Heart right ventricle (tissue), 16 donors: ENCODE measurements at places on chromosomes 1 and 21. TPM values are rescaled to one million over a fixed set of nuclear protein-coding genes. Genes with fewer than 3 reads are reported as not detected.
A peak's percentile ranks its signal among the peaks of the same experiment; 100 is the strongest.

DNA sequence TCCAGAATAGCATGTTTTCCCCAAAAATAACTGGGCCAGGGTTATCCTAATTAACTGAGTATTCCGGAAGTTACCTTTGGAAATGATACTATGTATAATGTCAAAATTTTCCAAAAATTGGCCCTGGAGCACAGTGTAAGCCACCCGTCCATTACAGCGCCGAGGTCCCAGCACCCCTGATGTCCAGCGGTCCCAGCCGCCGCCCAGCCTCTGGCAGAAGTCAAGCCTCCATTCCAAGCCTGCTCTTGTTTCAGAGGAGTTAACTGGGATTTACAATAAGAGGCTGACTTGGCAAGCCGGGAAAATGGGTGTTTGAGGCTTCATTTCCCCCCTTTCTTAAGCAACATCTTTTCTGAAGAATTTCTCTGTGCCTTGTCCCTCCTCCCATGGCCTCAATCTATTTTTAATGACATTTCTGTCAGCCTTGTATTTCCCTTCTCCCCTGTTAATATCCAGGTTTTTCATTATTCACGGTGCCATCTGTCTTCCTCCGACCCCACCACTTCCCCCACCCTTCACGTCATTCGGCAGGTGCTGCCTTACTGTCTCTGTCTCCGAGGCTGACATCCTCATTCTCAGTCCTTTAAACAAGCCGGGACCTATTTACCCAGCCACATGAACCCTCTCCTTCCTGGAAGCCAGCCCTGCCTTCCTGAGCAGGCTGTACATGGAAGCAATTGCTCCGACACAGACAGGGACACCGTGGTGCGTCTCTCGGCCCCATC is 490.9 kb downstream of the NPHP4 start:
- no peak overlapping the region for H3K27ac ChIP-seq
- H3K4me3 ChIP-seq, result no peak overlapping the region
- DNase-seq, result no peak
- no peaks in the 10 kb centered on the region for H3K36me3 ChIP-seq
- H3K4me1 ChIP-seq, result no peaks in the 10 kb centered on the region

GRCh38 chr1:202012544-202013478 is 2.4 kb downstream of the ELF3 start:
- no peaks in the 10 kb centered on the region for H3K36me3 ChIP-seq
- no peak overlapping the region for H3K27ac ChIP-seq
- H3K4me3 ChIP-seq, result no peak overlapping the region
- H3K27me3 ChIP-seq, result no peaks in the 10 kb centered on the region
- DNase-seq, result no peak

DNA sequence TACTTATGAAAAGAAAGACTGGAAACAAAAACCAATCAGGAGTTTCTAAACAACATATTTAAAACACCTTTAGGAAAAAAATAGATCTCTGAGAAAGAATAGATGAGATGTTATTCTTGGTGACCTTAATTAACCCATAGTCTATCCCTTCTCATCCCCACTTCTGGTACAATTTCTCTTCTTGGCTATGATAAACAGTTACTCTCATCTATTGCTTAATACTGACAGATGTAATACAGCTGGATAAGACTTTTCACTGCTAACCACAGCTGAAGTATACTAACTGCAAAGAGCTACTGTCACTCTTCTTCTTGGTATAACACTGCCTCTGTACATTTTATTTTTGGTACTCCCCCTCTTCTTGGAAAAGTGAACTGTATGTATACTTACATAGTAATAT is 15.2 kb downstream of the EXTL2 start:
- DNase-seq, result no peak
- no peaks in the 10 kb centered on the region for H3K36me3 ChIP-seq
- H3K4me1 ChIP-seq, result no peaks in the 10 kb centered on the region

DNA sequence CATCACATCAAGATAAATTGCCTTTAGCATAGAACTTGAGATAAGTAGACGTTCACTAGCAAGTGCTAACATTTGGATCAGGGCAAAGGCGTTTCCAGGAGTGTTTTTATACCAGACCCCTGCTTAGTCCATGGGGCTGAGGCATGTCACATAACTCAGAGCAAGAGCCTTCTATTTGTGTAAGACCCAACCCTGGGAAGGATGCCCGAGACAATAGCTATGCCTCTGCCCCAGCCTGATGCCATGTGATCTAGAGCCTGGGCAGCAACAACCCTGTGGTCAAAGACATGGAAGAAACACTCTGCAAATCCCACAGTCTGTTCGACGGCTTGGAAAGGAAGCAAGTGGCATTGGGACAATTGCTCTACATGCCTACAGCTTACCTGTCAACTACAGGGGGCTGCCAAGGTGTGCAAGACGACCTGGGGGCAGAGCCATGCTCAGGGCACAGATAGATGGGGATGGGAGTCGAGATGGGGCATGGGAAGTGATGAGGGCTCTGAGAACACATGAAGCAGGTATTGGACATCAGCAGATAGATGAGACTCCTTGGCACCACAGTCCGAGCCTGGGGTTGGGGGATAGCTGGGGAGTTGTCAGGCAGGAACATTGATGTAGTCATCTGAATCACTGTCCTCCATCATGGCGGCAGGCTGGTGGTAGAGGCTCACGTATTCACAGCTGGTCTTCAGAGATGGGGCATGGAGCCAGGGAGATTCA is 7.3 kb downstream of the IL24 start:
- no peak overlapping the region for H3K4me3 ChIP-seq
- H3K27ac ChIP-seq, result no peak overlapping the region
- H3K4me1 ChIP-seq, result peaks cover 4% of the 10 kb centered on the region
- H3K36me3 ChIP-seq, result no peaks in the 10 kb centered on the region
- H3K27me3 ChIP-seq, result peaks cover 25% of the 10 kb centered on the region

DNA sequence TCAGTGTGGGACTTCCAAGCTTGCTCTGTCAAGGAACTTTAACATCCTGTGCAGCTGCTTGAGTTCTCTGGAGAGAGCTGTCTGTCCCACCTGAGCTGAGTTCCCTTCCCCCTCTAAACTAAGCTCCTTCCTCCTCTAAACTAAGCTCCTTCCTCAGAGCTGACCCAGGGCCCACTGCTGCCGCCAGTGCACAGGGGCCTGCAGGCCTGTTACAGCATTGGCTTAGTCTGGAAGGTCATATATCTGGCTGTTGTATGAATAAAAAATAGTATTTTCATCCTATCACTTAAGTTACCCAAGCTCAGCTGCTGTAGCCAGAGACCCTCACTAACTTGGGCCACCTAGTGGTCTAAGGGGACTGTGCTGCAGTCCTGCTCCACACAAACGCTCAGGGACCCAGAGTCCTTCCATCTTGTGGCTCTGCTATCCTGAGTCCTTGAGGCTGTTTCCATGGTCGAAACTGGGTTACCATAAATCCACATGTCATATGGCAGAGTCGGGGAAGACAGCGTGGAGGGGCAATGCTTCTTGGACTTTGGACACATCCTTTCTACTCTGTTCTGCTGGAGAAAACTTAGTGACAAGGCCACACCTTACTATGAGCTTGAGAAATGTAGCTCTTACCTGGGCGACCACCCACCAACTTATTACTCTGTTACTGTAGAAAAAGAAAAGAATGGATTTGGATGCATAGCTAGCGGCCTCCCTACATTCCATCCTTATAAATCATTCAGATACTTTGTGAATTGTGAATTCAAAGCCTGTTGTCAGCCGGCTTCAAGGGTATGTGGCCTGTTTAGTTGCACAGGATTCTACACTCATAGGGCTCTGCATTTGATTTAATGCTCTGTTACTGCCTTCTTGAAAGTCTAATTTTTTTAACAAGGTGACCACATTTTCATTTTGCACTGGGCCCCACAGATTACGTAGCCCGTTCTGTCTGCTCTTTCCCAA is 71.4 kb upstream of the GCLM start:
- H3K27me3 ChIP-seq, result no peaks in the 10 kb centered on the region
- H3K4me1 ChIP-seq, result peaks cover 11% of the 10 kb centered on the region

DNA sequence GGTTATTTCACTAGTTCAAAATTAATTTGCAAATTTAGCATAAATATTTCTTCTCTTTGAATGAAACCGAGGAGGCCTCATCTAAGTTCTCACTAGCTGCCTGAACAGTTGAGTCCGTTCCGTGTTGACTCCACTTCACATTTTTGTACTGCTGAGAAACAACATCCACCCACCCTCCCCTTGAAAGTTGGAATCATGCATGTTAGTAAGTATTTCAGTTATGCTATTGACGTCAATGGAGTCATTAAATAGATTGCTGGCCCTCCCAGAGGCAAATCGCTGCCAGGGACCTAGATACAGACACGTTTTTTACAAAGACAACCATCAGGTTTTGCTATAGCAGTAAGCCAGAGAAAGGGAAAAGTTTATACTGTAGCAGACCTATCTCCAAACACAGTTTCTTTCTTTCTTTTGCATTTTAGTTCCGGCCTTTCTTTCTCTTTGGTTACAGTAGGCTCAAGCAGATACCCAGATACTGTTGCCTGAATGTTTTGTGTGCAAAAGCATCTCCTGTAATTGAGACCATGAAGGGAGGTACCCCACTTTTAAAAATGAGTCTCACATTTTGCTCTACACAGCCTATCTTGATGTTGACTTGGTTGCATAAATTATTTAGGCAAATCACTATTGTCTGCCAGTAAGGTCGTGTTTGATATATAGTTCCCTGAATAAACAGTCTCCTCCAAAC is 262.6 kb upstream of the SGIP1 start:
- no peaks in the 10 kb centered on the region for H3K27me3 ChIP-seq
- no peak overlapping the region for H3K4me3 ChIP-seq
- peak; percentile 69 for DNase-seq
- no peaks in the 10 kb centered on the region for H3K36me3 ChIP-seq
- H3K27ac ChIP-seq, result peak overlapping the region; percentile 87

DNA sequence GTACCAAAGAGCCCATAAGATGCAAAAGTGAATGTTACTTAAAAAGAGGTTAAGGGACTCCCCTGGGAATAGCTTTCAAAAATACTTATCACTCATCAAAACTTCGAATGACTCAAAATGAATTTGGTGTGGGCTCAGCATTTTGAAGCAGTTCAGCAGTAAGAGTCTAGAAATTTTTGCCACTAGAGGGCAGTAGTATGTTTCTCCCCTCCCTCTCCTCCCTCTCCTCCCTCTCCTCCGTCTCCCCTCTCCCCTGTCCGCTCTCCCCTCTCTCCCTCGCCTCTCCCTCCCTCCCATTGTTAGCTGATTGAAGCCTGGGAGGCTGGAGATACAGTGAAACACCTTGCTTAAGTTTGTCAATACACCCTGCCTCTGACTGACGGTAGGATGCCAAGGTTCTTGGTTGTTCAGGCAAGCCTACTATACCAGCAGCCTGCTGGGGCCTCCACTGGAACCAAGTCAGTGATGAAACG is 70.8 kb upstream of the TENT5C start:
- no peak overlapping the region for H3K27ac ChIP-seq
- DNase-seq, result peak; percentile 18
- no peak overlapping the region for H3K4me3 ChIP-seq

- no peak overlapping the region for H3K4me3 ChIP-seq
- H3K27me3 ChIP-seq, result no peaks in the 10 kb centered on the region
- no peak overlapping the region for H3K27ac ChIP-seq
- DNase-seq, result no peak
- no peaks in the 10 kb centered on the region for H3K36me3 ChIP-seq
- peaks cover 28% of the 10 kb centered on the region for H3K4me1 ChIP-seq
Observed at GRCh38 chr21:45947296-45947695, 34.3 kb upstream of the COL6A1 start.

GRCh38 chr1:11736746-11737639 is 1.1 kb downstream of the AGTRAP start:
- H3K36me3 ChIP-seq, result no peaks in the 10 kb centered on the region
- DNase-seq, result peak; percentile 30
- H3K27me3 ChIP-seq, result no peaks in the 10 kb centered on the region
- H3K4me1 ChIP-seq, result peaks cover 36% of the 10 kb centered on the region
- H3K27ac ChIP-seq, result peak overlapping the region; percentile 97

- H3K4me3 ChIP-seq, result peak overlapping the region; percentile 98
- H3K27ac ChIP-seq, result peak overlapping the region; percentile 94
- H3K4me1 ChIP-seq, result peaks cover 20% of the 10 kb centered on the region
- no peaks in the 10 kb centered on the region for H3K36me3 ChIP-seq
- H3K27me3 ChIP-seq, result no peaks in the 10 kb centered on the region
- peak; percentile 27 for DNase-seq
Observed at GRCh38 chr1:157994704-157995582, 1.5 kb downstream of the KIRREL1 start.

- no peak for DNase-seq
- H3K4me3 ChIP-seq, result no peak overlapping the region
- no peak overlapping the region for H3K27ac ChIP-seq
Observed at GRCh38 chr1:116733476-116734365, 20.5 kb upstream of the CD2 start.

- H3K27ac ChIP-seq, result peak overlapping the region; percentile 67
- no peak for DNase-seq
- H3K36me3 ChIP-seq, result peaks cover 92% of the 10 kb centered on the region
- H3K27me3 ChIP-seq, result no peaks in the 10 kb centered on the region
Observed at GRCh38 chr1:236862615-236863211, 67.6 kb downstream of the MTR start.

DNA sequence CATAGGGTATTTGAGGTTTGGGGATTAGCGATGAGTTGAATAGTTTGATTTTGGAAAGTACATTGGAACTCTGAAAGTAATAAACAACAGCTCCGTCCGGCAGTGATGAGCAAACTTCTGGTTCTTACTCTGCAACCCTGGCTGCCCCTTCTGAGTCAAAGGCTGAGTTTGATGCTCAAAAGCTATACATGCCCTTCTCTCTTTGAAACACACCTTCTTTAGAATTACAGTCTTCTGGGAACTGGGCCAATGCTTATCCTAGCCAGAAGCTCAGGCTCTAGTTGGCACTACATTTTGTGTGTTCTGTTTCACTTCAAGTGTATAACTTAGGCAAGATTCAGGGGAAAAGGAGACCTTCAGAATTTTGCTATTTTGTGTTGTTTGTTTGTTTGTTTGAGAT is 9.3 kb downstream of the AHCYL1 start:
- H3K36me3 ChIP-seq, result no peaks in the 10 kb centered on the region
- H3K27ac ChIP-seq, result no peak overlapping the region
- H3K4me1 ChIP-seq, result peaks cover 66% of the 10 kb centered on the region
- H3K4me3 ChIP-seq, result no peak overlapping the region
- no peaks in the 10 kb centered on the region for H3K27me3 ChIP-seq
- DNase-seq, result no peak

GRCh38 chr1:216757110-216757509 is 33.9 kb upstream of the ESRRG start:
- H3K27ac ChIP-seq, result no peak overlapping the region
- H3K4me3 ChIP-seq, result no peak overlapping the region
- no peaks in the 10 kb centered on the region for H3K4me1 ChIP-seq

PADI2 gene
- polyA plus RNA-seq, result 0.07 TPM

TCEA3 gene
- 51.4 TPM for polyA plus RNA-seq

FMO4 gene
- polyA plus RNA-seq, result 7.6 TPM
